Activated CD4-positive, alpha-beta memory T cell treated with anti-CD3 and anti-CD28 coated beads for 36 hours (primary cell): ENCODE measurements at places on chromosomes 2 and 18.
A peak's percentile ranks its signal among the peaks of the same experiment; 100 is the strongest.

GRCh38 chr18:5103286-5103685 lies 93.8 kb downstream of the AKAIN1 start:
- no peak for DNase-seq

DNA sequence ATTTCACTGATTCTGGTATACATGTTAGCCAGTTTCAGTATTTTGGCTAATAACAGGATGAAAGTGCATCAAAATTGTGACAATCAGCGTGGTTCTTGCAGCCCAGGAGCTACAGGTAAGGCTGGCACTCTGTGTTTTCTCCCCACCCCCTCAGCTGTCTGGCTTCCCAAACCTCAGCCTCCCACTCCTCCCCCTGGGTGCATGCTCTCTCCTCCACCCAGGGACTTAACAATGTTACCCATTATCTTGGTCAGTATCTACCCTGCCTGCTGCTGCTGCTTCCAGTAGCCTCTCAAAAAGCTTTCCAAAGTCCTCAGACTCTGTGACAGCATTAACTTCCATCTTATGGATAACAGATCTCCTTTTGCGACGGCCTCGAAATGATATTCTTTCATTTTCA lies 41.0 kb downstream of the TRABD2A start:
- no peak for DNase-seq

- DNase-seq = no peak
Observed at GRCh38 chr2:139925903-139926302, 1145.7 kb upstream of the NXPH2 start.

GRCh38 chr18:22728016-22728415 lies 205.1 kb upstream of the RBBP8 start:
- no peak for DNase-seq

- DNase-seq = peak; percentile 19
Observed at GRCh38 chr2:85134255-85134895, 1.2 kb downstream of the TCF7L1 start.

DNA sequence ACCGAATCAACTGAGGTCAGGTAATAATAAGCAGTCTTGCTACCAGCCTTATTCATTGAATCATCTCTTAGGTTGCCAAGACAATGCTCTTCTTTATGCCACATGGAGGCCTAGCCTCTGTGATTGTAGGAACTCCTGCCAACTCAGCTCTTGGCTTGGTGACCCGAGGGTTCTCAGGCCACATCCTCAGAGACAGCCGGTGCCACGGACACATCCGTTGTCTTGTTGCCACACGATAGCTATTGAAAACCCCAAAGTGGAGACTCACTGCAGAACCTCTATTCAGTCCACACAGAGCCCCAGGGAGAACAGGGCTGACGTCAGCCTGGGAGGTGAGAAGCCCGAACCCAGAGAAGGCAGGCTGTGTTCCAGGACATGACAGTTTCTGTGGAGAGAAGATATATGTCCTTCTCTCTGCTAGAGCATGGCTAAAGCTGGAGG lies 53.5 kb upstream of the TGFA start:
- no peak for DNase-seq

- DNase-seq = no peak
Observed at GRCh38 chr18:13635046-13635445, 91.3 kb downstream of the FAM210A start.

DNA sequence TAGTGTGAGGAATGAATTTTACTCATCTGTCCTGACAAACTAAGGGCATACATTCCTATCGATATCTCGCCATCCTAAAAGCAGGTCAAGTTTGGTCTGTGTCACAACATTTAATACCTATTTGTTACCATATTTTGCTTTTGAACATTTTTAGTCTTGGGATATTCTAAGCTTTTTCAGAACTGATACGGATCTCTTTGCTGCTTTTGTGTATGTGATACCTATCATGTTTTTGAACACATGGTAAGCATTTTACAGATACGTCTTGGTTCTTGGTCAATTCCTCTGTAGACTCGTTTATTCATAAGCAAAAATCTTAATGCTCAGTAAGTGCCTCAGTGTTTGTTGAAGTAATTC lies 592 bp downstream of the ZNF397 start:
- no peak for DNase-seq

- no peak for DNase-seq
Observed at GRCh38 chr18:64179556-64180080, 30.7 kb upstream of the LINC00305 start.

DNA sequence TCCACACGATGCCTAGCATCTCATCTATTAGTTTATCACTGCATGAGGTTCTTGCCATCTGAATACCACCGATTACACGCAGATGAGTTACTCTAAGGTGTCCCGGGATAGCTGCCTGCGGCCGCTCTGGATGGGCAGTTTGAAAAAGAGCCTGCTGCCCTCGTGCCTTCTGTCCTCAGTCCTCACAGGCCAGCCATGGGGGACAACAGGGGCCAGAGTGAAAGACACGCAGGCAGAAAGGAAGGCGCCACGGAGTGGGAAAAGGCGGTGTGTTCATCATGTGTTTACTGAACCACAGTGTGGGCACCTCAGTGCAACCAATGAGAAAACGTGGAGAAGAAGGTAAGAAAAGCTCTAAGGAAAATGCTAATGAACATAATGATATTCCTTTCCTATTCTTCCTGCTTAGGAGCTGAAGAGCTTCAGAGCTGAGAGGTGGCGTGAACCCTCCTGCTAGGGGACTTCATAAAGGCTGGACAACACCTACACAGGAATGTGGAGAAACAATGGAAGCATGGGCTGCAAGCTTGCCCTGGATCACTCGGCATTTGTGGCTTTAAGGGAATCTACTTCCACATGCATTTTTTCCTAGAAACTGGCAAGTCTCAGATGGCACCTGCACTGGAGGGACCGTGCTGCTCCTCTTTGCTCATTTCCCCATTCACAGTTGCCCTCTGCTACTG lies 50.9 kb downstream of the CABYR start:
- DNase-seq = no peak

- DNase-seq = no peak
Observed at GRCh38 chr2:10389573-10389972, 58.6 kb downstream of the ODC1 start.

GRCh38 chr2:151408788-151409600 lies 708 bp upstream of the RIF1 start:
- DNase-seq = no peak

DNA sequence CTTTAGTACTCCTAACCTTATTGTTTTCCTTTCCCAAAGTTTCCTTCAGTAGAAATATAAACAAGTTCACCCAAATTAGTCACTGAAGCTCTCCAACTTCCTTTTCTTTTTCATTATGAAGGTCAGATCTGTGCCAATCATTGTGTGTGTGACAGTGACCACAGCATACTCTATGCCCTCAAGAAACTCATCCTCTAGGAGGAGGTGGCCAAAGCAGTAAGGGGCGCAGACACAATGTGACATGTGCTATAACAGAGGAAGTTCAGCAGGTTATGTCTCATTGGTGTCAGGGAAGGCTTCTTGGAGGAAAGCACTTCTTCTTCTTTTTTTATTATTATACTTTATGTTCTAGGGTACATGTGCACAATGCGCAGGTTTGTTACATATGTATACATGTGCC lies 60.0 kb upstream of the PSME4 start:
- DNase-seq = no peak

GRCh38 chr2:8276026-8276425 lies 405.8 kb upstream of the ID2 start:
- DNase-seq = no peak

DNA sequence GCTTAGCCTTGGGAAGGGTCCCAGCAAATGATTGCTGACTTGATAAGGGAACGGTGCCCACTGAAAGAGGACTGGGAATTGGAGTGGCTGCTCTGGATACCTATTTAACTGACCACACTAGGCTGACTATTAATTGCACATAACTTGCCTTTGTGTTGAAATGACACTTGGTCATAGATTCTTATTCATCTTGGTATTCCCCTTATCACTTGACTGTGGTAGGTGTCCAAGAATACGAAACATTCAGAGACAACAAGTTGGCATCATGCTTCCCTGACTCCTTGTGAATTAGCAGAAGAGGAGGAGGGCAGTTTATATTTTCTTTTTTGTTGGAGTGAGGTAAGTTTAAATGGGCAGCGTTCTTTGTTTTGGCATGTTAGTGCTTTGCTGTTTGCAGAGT lies 13.4 kb downstream of the FMNL2 start:
- no peak for DNase-seq

GRCh38 chr2:1824202-1824905 lies 80.0 kb upstream of the PXDN start:
- no peak for DNase-seq

DNA sequence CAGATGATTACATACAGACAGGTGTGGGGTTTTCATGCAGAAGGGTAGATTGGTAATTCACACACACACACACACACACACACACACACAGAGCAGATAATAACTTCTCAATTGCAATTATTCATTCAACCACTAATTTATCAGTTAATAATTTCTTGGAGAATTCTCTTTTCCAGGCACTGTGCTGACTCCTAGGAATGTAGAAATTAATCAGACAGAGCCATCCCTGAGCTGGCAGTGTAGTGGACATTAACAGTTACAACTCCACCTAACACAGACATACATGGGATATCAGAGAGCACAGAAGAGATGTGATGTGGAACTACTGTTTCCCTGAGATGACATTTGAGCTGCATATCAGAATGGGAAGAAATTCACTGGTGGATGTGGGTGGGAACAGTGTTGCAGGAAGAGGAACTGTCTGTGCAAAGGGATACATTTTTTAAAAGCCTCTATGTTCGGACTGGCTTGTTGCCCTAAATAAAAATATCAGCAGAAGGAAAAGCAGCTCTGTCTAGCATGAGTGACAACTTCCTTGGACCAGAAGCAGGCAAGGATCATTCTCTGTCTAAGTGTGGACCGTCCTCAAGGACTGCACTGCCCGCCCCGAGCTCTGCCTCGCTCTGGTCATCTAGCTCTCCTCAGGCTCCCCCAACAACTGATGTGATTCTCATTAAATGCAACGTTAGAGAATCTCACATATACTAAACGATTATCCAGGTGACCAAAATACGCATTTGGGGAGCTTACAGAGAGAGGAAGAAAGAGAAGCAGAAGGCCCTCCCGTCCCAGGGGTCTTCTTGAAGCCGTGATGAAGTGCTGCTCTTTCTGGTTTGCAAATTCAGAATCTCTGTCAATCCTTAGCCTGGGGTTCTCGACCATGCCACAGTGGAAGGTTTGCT lies 173.4 kb upstream of the TRIB2 start:
- DNase-seq = no peak

DNA sequence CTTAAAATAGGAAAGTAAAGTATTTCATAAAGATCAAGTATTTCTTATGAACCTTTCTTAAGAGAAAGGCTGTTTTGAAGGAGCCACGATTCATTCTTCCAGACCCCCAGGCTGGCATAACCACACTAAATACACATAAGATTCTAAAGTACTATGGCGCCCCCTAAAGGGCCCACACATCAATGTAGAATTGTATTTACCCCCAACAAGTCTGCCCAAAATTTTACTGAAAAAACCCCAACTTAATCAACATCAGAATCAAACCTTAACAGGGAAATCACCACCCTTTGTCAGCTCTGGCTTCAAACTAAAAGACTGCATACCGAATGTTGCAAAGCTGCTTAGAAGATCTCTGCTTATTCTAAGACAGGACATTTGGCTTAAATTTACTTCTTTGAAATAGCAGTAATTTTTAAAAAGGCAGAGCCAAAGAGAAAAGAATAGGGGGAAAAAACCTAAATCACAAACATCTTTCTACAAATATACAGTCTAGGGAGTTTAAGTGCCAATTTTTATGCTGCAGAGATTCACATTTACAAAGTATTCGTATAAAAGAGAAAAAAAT lies 20.4 kb upstream of the BCL2 start:
- DNase-seq = peak; percentile 37

DNA sequence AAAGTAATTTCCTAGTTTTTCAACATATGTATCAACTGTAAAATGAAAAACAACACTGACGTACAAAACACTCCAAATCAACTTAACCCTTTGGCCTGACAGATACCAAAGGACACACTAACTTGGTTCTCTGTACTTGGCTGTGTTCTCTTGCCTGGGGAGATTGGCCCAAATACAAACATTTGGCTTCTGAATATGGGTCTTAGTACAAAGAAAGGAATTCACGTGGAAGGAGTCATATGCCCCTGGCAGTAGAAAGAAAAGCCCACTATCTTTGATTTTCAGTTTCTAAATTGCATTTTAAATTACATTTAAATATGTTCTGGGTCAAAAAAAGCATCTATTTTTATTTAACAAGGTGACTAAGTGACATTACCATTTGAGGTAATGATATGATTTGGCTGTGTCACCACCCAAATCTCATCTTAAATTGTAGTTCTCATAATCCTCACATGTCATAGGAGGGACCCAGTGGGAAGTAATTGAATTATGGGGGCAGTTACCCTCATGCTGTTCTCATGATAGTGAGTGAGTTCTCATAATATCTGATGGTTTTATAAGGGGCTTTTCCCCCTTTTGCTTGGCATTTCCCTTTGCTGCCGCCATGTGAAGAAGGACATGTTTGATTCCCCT lies 153.6 kb upstream of the CCDC195 start:
- no peak for DNase-seq

GRCh38 chr2:164877927-164878326 lies 36.3 kb upstream of the COBLL1 start:
- DNase-seq = no peak

DNA sequence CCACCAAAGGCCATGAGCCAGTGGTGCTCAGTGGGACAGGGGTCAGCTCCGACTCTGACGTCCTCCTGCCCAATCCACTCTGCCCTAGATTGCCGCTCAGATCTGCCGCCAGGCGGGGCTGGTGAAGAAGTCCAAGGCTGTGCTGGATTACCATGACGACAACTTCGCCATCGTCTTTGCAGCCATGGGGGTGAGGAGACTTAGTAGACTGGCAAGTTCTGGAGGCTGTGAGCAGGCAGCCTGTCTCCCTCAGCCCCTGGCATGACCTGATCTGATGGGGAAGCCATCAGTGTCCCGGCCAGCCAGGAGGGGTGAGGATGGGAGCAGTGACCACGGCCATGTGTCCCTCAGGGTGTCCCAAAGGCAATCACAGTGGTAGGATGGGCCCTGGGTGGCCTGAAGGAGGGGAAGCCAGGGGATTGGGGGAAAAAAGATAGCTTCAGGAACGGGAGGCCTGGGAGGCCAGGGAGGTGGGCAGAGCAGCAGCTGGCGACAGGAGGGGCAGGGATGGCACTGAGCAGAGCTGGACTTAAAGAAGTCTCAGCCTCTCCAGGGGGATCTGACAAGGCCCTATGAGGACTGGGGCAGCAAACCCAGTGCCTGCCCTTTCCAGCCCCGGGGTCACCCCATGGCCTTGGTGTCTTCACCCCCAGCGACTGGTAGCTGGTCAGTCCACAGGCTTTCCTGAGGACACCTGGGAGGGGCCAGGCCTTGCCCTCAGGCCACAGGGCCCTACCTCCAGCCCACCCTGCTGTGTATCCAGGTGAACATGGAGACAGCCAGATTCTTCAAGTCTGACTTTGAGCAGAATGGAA lies 17.4 kb upstream of the ANKRD53 start:
- peak; percentile 8 for DNase-seq

- peak; percentile 16 for DNase-seq
Observed at GRCh38 chr18:70421471-70422390, 132.9 kb downstream of the SOCS6 start.

- DNase-seq = no peak
Observed at GRCh38 chr2:182300608-182301007, 126.2 kb downstream of the PDE1A start.

GRCh38 chr2:31075941-31076590 lies 62.2 kb downstream of the GALNT14 start:
- no peak for DNase-seq

GRCh38 chr2:27485496-27485895 lies 4.0 kb downstream of the IFT172 start:
- no peak for DNase-seq

- no peak for DNase-seq
Observed at GRCh38 chr2:188776634-188777033, 197.5 kb upstream of the COL3A1 start.

GRCh38 chr2:143160732-143161707 lies 31.8 kb downstream of the ARHGAP15 start:
- no peak for DNase-seq

- no peak for DNase-seq
Observed at GRCh38 chr2:238855299-238855698, 7.4 kb downstream of the TWIST2 start.
